Left kidney (tissue), 8 donors: ENCODE measurements at places on chromosomes 2 and 18.

DNA sequence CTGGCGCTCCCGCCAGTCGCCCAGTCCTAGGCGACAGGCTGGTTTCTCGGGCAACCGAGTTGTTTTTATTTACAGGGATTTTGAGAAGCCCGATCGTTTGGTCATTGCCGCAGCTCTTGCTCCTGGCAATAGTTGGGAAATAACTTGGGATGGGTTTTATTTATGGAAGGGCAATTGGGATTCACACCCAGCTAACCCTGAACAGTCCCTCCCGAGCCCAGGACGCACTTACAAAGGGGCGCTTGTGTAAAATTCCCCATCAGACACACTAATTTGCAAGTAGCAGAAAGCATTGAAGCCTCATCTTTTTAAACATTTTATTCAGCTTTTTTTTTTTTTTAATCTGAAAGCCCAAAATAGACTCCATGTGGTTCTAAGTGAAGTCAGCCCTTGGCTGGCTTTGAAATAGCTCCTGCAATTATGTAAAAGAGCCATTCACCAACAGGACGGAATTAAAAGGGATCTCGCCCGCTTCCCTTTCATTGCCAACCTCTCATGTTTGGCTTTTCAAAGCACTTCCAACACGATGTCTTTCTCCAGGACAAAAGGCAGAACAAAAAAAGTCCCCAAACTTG lies 3.6 kb upstream of the GBX2 start:
- no peak for DNase-seq

DNA sequence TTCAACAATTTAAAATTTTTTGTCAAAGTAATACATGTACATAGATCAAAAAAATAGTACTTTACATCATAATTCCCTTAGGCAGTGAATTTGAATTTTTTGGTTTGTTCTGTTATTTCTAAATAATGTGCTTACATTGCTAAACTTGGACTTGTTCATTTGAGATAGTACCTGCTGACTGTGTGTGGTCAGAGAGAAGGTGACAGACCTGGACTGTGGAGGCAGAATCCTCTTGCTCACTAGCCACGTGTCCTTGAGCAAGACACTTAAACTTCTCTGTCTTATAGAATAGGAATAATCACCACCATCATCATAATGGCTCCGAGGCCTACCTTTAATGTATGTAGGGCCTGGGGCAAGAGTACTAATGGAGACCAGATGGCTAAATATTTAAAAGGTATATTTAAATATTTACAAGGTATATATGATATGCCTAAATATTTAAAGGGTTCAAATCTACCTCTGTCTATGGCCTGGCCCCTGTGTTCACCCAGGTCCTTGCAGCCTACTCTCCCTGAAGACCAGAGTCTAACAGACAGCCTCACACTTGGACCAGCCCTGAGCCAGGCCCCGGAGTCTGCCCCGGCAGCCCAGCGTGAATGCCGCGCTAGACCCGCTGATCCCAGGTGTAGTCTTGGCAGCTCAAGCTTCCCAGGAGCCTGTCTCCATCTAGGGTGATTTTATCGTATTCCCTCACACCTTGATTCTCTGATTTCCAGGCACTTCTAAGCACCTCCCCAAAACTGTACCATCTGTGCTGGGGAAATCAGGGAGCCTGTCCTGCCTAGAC lies 33.5 kb downstream of the ZNF532 start:
- no peak for DNase-seq

DNA sequence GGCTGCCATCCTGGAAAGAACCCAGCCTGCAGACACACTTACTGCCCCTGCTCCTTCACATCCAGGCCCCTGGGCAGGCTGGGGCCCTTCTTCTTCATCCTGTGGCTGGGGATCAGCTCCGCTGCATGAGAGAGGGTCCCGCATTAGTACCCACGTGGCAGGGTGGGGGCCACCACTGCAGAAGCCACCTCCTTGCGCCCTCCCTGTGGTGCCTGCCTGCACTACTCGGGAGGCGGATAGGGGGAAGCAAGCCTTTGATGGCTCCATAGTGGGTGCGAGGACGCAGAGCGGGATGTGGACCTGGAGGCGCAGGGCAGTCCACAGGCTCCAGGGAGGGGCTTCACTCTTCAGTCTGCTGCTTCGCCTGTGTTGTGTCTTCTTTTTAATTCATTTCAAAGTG lies 46.7 kb downstream of the GPC1 start:
- DNase-seq = no peak

- no peak for DNase-seq
Measured at GRCh38 chr18:51028201-51028805, 1.7 kb upstream of the SMAD4 start.

GRCh38 chr2:156134887-156135286 lies 197.6 kb downstream of the NR4A2 start:
- DNase-seq = no peak

DNA sequence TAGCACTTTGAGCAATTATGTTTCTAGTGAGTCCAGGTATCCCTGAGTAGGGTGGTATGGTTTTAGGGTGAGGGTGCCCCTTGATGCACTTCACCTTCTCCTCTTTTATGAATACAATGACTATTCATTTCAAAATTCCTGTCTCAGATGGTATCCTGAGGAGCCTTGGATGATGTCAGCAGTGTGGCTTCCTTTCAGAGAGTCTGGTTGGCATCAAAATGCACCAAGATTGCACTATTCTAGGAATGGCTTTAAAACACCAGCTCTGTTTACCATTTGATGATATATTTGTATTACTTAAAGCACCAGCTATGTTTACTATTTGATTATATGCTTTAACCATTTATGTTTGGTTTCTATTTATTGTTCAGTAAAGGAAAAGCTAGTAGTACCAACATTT lies 141.0 kb downstream of the FMNL2 start:
- no peak for DNase-seq

DNA sequence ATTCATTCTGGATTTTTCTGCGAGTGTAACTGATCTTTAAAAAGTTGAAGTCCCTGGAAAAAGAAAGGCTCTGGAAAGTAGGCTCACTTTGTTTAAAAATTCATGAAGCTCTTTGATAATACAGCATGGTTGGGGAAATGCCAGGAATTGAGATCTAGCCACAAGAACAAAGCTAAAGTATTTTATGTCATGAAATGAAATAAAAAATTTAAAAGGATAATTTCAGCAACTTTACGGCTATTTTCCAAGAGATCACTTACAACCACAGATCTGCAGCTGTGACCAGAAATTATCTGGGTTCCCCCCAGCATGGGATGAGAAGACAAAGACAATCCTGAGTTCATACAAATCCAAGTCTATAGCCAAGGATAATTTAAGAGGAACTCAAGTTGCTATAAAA lies 25.3 kb upstream of the RFX8 start:
- no peak for DNase-seq

DNA sequence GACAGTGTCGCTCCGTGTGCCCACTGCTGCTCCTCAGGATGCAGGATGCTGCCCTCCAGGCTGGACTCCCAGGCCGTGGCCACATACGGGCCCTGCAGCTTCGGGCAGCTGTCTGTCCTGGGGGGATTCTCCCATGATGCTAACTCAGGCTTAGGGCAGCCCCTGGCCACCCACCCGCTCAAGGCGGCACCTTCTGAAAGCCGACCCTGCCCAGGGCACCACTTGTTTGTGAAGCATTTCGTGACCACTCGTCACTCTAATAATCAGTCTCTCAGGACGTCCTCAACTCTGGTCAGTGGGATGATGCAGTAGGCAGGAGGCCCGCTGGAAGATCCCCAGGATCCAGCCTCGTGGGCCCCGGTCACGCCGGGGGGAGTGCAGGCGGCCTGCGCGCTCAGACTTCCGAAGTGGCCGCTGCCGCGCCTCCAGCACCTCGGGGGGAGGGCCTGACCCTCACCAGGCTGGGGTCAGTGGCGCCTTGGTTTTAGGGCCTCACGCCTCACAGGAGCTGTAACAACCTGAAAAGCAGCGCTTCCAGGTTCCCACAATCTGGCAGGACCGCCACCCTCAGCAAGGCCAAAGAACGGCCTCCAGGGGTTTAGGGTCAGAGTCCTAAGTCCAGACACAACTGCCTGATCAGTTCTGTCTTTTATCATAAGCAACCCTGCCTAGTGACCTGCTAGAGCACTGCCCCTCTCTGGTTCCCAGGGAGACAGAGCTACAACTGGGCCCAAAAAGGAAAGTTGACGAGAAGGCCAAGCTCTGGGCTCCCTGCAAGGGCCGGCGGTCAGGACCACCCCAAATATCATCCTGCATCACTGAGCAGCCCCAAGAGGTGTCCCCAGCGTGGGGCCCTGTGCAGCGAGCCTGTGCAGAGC lies 53.0 kb downstream of the EIPR1 start:
- DNase-seq = no peak

DNA sequence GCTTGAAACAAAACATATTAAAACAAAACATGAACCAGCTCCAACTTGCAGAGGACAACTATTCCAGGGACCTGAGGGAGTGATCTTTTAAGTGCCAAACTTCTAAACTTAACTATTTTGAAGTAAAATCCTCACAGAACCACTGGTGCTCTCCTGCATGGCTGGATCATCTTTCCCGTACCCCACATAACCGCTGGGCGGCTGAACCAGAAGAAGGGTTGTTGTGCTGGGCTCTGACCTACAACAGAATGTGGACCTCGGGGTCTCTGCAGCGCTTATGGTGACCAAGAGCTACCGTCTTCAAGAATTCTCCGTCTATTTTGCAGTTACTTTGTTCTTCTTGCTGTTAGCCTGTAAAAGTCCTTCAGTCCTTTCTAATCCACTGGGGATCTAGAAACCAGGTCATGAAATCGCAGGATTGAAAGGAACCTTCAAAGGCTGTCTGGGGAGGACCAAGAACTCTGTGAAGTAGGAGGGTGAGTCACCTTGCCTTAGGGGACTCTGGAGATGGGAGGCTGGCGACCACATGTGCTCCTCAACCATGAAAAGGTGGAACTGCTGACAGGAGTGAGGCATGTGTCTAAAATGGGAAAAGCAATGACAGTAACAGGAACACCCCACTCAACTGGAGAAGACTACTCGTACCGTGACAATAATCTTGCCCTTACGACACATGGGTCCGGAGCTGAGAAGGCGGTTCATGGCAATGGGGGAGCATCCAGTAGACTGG lies 46.6 kb downstream of the HDLBP start:
- DNase-seq = no peak

DNA sequence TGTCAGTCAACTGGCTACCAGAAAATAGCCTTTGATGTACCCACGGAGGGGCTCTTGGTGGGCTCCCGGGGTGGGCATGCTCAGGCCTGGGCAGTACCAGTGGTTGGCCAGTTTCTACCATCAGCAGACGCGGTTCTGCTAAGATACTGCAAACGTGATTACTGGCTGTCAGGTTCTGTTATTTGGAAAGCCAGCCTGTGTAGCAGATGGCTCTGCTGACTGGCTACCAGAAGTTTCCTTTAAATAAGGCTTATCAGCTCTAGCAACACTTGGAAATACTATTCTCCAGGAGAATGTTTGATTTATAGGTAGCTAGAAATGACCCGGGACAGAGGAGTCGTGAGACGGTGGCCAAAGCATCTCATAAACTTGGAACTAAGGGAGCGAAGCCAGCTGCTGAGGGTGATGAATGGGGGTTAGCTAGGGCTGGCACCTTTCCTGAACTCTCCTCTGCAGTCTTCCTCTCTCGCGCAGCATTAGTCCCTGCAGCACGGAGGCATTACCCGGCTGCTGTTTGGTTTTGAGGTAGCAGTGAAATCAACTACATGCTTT lies 171.9 kb downstream of the AGAP1 start:
- peak; percentile 47 for DNase-seq

GRCh38 chr2:23423062-23423872 lies 38.3 kb downstream of the KLHL29 start:
- no peak for DNase-seq

- no peak for DNase-seq
Measured at GRCh38 chr2:56018267-56018666, 94.7 kb upstream of the EFEMP1 start.

GRCh38 chr2:200297100-200297499 lies 9.4 kb upstream of the SPATS2L start:
- DNase-seq = no peak

DNA sequence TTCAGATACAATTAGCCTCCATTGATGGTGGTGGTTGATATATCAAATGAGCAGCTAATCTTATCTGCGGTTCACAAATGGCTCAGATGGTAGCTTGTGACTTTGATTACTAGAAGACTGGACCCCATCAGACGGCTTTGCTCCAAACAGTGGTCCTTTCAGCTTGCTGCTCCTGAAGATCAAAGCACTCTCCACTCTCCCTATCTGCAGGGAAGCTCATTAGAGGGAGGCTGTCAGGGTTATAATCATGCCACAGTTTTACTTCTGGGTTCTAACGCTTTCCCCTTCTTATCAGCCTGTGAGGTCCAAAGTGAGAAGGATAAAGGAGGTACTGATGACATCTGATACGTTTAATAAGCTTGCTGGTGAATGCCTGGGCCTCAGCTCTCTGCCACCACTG lies 247.1 kb upstream of the NT5C1B start:
- no peak for DNase-seq

DNA sequence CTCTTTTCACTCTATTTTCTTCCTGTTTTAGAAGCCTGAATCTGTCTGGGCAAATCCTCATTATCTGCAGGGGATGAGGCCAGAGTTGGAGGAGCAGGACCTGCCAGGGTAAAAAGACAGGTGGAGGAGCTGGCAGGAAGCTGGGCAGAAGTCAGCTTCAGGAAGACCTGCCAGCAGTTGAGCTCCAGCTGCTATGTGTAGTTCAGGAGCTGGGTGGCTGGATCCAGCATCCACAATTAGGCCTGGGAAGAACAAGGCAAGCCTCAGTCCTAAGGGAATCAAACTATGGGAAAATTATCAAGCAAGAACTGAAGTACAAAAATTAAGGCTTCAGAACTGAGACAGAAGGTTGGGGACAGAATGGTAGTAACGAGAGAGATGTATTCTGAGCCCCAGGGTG lies 174.0 kb downstream of the MREG start:
- DNase-seq = no peak

- DNase-seq = no peak
Measured at GRCh38 chr2:11568436-11568835, 34.6 kb downstream of the GREB1 start.

DNA sequence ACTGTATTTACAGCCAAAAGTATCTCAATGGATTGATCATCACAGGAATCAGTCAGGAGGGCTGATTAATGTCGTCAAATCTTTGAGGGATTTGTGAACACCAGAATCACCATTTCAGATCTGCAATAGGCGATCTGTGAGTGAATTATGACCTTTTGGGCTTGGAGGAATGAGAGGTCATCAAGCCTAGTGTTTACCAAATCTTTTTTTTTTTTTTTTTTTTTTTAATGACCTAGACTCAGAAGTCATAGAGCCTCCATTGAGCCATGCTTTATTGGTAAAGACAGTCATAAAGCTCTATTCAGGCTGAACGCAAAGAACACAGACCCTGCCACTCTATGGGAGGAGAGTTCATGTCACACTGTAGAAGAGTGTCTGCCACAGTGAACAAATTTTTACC lies 97.7 kb downstream of the SOCS6 start:
- DNase-seq = no peak

DNA sequence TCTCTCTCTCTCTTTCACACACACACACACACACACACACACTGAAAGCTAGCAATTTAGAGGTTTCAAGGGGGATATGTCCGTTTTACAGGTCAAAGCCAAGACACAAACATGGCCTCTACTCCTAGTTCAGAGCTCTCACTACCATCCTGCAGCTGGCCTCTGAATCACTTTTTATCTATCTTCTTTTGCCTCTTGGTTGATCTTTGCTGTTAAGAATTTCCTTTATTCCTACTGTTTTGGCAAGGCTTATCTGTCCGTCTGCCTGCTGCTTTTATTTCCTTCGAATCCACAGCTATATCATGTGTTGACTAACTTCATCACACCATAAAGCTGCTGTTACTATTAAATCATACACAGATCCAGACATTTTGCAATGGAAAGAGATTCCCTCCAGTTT lies 543.0 kb downstream of the PLCL1 start:
- no peak for DNase-seq

- no peak for DNase-seq
Measured at GRCh38 chr18:9139400-9140039, 2.9 kb downstream of the ANKRD12 start.

GRCh38 chr18:79634593-79635426 lies 44.8 kb upstream of the CTDP1 start:
- DNase-seq = no peak
